ENCODE measurements at places on chromosomes 5 and 9.

GRCh38 chr5:72256536-72256935, 63.5 kb downstream of the MRPS27 start:
- DNase-seq, result no peak

DNA sequence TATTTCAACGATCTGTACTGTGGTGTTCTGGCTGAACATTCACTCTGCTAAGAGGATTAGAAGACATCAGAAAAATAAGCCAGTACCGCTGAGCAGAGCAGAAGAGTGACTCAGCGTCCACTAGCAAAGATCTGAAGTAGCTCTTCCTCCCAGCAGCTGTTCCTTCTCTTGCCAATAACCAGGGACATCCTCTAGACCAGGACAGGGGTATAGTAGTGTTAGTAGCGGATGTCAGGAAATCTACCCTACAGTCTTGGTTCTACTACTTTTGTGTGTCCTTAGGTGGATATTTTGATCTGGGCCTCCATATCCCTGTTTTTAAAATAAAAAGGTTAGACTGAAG, 103.6 kb downstream of the TSSK1B start:
- no peak for DNase-seq

- no peak for DNase-seq
Measured at GRCh38 chr5:131302506-131302905, 38.7 kb downstream of the CDC42SE2 start.

DNA sequence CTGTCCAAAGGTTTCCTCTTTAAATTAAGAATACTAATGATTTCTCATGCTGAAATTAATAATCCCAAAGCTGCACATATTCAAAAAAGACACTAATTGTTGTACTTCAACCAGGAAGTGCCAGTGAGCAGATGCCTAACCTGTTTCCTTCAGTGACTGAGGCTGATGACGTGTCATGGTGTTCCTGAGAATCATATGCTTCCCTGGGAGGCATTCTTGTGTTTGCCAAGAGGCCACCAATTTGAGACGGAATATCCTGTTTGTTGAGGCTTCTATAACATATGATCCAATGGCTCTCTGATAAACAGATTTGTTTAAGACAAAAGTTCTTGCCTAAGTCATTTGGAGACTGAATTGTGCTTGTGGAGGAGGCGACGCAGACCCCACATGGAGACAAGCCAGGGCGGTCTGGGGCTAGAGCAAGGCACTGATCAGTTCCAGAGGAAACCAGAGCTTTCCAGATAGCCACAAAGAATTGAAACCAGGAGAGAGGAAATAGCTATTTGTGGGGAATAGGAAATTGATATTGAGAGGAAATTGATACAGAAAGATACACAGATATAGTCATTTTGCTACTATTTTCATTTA, 66.4 kb upstream of the ZNF608 start:
- DNase-seq, result no peak

- DNase-seq, result no peak
Measured at GRCh38 chr5:150302301-150303069, at the start of gene ARSI. Gene ARSI (minus strand): TSS chr5:150302905. CDS start chr5:150302373, 532 bp downstream.

DNA sequence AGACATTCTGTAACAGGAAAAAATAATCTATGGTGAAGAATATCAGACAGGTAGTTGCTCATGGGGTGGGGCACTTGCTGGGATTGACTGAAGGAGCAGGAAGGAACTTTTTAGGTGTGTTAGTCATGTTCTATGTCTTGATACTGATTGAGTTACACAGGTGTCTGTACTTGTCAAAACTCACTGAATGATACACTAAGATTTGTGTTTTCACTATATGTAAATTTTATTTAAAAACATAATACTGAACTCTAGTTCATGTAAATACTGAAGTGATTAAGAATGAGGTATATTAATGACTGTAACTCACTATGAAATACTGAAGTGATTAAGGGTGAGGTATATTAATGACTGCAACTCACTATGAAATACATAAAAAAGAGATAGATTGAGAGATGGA, 28.5 kb downstream of the IL6ST start:
- DNase-seq, result no peak

DNA sequence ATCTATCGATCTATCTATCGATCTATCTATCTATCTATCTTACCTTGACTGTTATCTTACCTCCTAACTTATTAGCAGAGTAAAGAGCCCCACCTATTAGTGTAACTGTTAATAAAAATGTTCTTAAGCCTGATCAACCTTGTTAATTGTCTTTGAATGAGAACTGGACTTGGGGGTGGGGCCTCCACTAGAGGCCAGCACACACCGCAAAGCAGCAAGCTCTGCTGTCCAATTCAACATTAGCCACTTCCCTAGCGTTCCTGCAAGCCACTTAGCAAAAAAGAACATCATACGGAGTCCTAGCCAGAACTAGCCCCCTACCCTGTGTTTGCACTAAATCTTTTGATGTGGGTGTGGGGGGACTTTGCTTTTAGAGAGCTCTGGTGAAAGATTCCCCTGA, 515.8 kb downstream of the KDM4C start:
- no peak for DNase-seq

- no peak for DNase-seq
Measured at GRCh38 chr9:123679330-123679987, 250.5 kb downstream of the DENND1A start.

DNA sequence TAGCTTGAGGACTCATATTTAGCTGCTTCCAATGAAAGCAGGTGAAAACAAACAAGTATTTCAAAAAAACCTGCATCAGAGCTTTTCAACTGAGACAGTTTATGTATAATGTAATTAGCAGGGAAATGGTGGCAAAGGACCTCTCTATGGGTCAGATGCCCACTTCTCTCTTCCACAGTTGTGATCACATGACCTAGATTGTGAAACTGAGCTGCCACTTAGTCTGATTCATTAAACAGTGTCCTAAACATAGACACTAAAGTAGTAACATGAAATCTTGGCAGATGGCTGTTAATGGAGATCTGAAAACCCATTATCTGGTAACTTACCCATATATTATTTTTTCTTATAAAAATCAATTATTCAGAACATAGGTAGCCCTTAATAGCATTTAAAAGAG, 663.6 kb upstream of the RIOK2 start:
- DNase-seq, result no peak

DNA sequence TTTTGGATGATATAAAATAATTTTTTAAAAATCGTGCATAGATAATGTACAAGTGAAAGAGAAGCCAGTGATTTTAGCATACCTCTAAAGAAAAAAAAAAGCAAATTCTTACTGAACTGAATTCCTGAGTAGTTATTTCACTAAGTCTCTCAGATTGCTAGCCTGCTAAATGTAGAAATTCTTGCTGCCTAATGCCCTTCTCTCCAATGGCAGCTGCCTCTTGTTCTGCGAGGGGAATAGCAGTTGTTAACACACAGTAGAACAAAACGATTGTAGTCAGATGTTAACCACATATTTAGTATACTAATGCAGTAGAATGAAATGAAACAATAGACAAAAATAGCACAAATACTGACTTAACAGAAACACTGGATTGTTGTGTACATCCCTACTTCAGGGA, 26.8 kb downstream of the SMAD5 start:
- no peak for DNase-seq

GRCh38 chr5:149618581-149619248, 37.4 kb downstream of the ARHGEF37 start:
- no peak for DNase-seq

GRCh38 chr9:36543916-36544315, 28.8 kb upstream of the MELK start:
- DNase-seq, result no peak

GRCh38 chr5:154159343-154159742, 31.2 kb upstream of the GALNT10 start:
- no peak for DNase-seq

DNA sequence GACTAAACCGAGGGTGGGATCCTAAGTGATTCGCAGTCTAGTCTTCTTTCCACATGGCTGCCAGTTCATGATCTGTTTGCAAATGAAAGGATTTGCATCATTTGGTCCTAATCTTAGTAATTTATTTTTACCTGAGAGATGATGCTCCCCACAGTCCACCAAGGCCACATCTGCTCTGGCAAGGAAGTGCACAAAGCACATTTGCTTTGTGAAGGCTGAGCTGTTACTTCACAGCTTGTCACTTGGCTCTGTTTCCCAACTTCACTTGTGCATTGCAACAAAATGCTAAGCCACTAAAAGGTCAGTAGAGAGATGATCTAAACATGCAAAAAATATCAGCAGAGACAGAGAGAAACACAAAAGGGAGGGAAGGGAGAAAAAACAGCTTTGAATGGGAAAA, 128.5 kb upstream of the VLDLR start:
- DNase-seq, result no peak

- no peak for DNase-seq
Measured at GRCh38 chr9:127194881-127195713, 69.5 kb upstream of the GARNL3 start.

DNA sequence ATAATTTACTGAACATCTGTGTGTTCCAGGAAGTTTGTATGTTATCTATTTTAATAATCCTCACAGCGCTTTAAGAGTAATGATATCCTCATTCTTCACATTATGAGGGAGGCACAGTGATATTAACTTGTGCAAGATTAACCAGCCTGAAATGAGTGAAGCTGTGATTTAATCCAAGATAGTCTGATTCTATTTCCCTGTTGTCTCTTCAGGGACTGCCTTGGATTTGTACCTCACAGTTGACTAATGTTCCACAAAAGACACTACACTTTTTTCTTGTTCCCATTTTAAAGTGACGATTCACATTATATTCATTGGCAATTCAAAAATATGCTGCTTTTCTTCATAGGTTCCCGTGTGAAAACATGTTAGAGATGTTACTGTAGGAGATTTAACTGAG, 125.3 kb upstream of the GNA14 start:
- DNase-seq, result no peak

- DNase-seq, result no peak
Measured at GRCh38 chr5:178808886-178809285, 50.9 kb upstream of the ZNF354B start.

GRCh38 chr5:38478166-38478565, 78.3 kb downstream of the LIFR start:
- DNase-seq, result no peak

DNA sequence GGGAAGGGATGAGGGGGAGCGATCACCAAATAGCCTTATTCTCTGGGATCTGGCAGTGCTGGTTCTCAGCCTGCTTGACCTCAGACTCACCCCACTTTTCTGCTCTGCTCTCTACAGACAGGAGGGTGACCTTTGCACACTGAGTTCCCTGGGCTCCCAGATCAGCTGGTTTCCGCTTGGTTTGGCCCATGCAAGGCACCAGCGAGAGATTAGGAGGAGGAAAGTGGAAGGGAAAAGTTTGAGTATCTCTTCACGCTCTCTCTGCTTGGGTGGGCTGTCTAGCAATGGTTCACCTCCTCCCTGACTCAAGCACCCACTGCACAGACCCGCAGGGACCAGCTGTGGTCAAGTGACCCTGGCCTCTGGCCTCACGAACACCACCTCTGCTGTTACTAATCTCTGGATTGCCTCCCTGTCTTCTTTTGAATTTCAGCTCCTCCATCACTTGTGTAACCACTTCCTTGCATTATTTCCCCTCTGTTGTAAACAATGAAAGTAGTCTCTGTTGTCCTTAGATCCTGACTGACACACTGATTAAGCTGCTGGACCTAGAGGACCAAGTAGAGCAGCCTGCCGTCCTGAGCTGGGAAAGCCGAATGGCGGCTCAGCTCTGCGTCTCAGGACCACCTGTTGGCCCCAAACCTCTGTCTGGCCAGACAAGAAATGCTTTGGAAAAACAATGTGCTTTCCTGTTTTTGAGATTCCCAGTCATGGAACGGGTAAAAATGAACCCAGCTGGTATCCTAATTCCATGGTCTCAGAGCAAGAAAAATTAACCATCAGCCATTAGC, 186.6 kb downstream of the CRB2 start:
- DNase-seq, result no peak

DNA sequence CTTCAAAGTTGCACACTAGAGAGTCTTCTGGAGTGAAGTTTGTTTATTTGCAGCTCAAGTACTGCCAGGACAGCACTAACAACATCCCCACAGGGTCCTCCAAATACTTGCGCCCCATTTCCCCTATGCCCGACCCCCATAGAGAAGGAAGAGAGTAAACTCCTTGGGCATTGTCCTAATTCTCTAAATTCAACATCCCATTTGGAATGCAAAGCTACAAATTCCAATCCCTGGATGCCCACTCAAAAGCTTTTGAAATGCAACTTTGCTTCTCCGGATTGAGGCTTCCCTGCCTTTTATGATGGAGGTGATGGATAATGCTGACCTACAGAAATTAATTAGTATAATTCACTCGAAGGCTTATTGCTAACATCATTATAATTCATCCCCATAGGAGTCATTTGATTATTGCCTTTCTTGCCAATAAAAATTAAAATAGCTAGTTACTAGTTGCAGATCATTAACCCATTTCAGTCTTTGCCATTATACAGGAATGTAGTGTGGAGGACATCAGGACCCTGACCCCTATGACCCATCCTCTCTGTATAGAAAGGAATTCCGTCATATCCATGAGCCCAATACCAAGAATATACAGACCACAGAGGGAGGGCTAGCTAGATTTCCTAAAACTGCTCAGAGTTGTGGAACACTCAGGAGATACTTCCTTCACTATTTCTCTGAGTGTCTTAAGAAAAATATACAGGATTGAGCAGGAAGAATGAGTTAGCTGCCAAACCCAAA, 277.6 kb downstream of the ZNF608 start:
- no peak for DNase-seq

GRCh38 chr9:136151214-136151804, 32.6 kb upstream of the TMEM250 start:
- DNase-seq, result no peak

GRCh38 chr5:169803077-169803981, 166.3 kb downstream of the DOCK2 start:
- no peak for DNase-seq

DNA sequence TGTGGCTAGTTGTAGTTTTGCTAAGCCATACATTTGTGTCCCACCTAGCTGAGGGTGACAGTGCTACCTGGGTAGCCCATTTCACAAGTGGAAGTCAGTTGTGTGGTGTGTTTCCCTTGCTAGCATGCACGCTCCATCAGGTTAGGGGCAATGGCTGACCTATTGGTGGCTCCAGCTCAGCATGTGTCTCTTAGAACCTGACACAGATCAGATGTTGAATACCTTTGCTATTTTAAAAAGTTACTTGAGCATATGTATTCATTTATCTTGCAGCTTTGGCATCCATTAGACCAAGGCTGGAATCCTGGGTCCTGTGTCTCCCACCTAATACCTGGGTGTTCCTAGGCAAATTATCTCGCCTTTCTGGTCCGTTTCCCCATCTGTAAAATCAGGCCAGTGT, 44.8 kb downstream of the ZNF618 start:
- DNase-seq, result no peak

GRCh38 chr9:92942688-92943616, 4.4 kb upstream of the FGD3 start:
- no peak for DNase-seq

- no peak for DNase-seq
Measured at GRCh38 chr9:104864675-104865104, 63.3 kb downstream of the ABCA1 start.

GRCh38 chr9:32584784-32585183, 11.8 kb upstream of the NDUFB6 start:
- DNase-seq, result no peak

Data from activated CD4-positive, alpha-beta T cell treated with anti-CD3 and anti-CD28 coated beads for 1 hour (primary cell).